ENCODE measurements at places on chromosomes 2 and 18. TPM values are rescaled to one million over a fixed set of nuclear protein-coding genes. Genes with fewer than 3 reads are reported as not detected.
A peak's percentile ranks its signal among the peaks of the same experiment; 100 is the strongest.

GRCh38 chr18:46161703-46162396, 57.7 kb downstream of the HAUS1 start:
- DNase-seq = no peak

- DNase-seq = no peak
These were observed 728.8 kb upstream of the PIK3C3 start for GRCh38 chr18:41226186-41226585.

DRC1 gene
- not detected for total RNA-seq

- DNase-seq = no peak
These were observed 631.7 kb downstream of the LRP1B start for GRCh38 chr2:141499123-141499522.

DNA sequence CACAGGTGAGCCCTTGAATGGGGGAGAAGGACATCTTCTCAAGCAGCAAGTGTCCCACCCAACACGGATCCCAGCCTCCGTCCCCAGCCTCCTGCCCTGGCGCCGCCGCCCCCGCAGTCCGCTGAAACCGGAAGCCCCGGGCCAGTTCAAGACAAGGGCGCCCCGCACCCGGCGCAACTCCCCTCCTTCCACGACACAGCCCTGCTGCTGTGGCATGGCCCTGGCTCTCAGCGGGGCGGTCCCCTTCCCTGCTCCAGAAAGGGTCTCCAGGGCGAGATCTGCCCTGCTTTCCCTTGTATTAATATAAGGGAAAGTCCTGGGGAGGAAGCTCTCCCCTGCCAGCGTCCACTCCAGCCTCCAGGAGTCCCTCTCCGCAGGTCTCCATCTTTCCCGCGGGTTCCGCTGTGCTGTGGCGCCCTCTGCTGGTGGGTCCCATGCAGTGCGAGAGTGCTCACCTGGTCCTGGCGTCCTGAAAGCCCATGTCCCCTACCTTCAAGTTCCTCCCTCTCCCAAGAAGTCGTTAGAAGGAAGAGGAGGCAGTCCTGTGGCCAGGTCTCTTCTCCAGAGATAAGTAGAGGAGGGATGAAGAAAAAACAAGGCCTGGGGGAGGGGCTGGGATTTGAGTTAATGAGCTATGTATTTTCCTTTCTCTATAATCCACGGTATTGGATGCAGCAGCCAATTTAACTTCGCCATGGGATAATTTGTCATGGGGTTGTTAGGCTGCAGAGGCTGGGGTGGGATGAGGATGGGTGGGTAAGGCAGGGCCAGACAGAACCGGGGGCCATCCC, 176.0 kb downstream of the SMAD2 start:
- DNase-seq = peak; percentile 49

HOXD4 gene
- not detected for total RNA-seq

MDH1B gene
- 0.19 TPM for total RNA-seq

DNA sequence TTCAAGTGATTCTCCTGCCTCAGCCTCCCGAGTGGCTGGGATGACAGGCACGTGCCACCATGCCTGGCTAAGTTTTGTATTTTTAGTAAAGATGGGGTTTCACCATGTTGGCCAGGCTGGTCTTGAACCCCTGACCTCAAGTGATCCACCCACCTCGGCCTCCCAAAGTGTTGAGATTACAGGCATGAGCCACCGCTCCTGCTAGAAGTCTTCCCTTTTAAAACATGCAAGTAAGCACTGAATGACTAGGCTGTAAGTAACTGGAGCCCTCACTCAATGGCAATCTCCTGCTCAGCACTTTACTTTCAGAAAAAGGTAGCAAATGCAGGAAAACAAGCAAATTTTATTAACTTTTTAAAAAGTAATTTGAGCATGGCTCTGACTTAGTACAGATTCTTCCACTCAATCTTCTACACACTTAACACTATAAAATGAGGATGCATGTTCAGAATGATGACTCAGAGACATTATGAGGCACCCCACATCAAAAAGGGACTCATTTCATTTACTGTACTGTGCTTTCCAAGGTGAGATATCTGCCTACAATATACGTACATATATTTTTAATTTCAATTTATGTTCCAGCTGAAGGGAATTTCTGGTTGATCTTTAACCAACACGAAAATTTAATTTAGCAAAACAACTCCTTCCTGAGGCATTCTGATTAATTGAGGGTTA, 6.6 kb upstream of the NCK2 start:
- no peak for DNase-seq

DNA sequence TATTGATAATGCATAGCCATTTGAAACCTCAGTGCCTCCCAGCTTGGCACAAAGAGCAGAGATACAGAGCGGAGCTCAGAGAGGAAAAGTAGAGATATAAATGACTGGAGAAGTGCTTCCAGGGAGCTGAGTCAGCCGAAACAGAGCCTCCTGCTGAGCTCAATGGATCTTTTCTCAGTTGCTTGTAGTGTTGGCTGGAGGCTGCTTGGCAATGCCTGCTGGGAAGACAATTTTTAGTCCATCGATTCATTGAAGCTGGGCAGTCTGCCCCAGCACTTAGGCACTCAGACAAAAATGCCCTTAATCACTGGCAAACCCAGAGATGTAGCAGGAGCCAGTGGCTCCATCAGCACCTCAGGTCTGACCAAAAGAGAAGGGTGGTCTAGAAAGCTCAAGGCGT, 81.3 kb upstream of the SETBP1 start:
- no peak for DNase-seq
